ENCODE measurements at places on chromosomes 11 and 22.
A peak's percentile ranks its signal among the peaks of the same experiment; 100 is the strongest.

DNA sequence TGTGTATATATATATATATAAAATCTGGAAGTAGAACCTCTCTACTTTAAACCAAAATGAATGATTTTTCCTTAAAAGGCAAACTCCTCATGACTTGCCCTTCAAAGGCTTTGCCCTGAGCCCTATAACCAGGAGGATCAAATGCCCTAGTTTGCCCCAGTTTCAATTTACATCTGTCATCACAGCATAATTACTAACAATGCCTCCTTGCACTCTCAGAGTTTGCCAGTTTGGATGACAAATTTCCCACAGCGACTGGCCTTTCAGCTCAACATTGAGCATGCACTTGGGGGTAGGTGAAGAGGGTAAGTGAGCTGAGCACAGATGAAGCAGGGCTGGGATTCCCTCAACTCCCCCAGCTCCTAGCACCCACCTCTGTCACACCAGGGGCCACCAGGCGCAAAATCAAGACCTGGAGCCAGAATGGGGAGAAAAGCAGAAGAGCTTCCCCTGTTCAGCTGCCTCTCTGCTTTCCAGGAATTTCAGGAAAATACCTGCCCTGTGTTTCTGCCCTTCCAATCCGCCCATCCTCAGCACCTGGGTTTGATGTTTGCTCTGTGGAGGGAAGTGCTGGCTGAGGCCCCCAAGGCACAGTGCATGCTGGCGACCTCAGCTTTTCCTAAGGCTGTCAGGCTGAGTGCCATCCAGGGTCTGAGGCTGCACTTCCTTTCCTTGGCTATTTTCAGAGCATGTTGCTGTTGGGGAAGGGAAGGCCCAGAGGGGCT lies 67.5 kb downstream of the ADAMTS15 start:
- no peak for DNase-seq

DNA sequence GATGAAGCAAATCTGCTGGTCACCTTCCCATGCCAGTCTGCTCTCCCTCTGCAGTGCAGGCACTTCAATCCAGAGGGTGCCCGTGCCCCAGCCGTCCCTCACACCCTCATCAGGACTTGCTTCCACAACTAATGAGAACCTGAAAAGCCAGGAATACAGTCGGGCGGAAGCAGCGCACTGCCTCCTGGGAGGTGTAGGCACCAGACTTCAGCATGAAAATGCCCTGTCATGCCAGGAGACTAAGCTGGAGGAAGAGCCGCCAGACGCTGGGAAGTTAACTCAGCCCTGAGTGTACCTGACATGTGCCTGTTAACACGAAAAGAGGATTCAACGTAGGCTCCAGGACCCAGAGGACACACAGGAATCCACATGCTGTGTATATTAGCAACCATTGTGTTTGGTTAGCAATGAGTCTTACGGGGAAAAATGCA lies 40.1 kb upstream of the FLI1 start:
- DNase-seq, result peak; percentile 69

- DNase-seq, result no peak
These were observed 390.6 kb downstream of the SOX6 start for GRCh38 chr11:15965562-15966250.

DNA sequence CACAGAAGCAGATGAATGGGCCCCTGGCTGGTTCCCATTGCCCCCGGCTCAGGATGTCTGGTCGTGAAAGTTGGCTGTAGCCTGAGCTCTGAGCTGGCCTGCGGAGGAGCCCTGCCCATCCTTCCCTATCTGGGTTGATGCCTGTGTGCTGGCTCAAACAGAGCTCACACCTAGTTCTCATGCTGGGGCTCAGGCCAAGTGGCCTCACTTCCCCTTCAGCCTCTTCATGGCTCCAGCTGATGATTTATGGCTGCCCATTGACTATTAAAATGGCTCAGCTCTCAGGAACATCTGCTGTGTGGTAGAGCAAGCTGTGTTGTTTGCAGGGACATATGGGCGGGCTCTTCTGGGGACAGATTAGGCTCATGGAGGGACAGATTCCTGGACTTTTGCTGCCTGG lies 64.7 kb downstream of the ADAMTS15 start:
- DNase-seq, result no peak

- DNase-seq, result no peak
These were observed 595.0 kb downstream of the TBC1D22A start for GRCh38 chr22:47357493-47357892.

DNA sequence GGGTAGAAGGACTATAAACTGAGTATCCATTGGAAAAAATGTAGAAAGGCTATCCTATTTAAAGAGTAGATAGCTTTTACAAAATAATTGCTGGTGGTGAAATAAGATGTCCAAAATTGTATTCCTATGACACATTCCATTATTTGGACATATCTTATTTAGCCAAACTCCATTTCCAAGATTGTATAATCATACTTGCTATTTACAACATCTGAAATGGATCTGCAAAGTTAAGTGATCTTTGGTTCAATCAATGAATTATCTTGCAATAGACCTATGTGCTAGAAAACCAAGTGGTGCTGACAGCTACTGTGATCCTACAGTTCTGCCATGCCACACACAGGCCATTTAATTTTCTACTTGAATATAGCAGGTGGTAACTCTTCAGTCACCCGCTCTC lies 11.0 kb upstream of the BLID start:
- DNase-seq, result no peak

DNA sequence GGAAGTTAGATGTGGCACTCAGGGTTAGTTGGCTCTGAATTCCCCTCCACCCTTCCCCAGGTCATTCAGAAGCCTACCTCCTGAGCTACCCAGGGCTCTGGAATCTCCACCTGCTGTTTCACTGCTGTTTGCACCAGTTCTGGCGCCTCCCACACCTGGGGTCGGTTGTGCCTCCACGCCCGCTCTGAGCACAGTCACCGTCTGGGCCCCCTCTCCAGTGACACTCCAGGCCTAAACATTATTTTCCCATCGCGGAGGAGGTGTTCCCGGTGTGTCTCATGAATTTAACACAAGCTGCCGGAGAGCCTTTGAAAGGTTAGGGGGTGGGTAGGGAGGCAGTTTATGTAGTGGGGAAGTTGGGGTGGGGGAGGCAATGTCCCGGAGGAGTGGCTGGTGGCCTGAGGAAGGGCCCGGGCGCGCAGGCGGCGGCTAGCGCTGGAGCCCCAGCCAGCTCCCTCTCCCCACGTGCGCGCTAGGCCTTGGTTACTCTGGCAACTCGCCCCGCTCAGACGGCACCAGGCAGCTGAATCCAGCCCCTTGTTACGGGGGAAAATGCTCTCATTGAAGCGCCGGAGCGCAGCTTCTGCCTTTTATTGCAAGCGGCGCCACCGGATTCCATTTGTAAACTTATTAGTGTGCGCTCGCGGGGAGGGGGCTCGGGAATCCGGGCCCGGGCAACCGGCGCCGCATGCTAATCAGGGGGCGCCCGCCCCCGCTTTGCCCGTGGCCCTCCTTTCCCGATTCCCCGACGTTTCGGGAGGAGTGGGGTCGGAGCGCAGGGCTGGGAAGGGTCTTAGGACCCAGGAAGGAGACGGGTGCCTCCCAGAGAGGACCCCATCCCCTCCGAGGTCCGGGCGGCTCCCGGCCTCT lies 52.4 kb downstream of the GRIK4 start:
- peak; percentile 41 for DNase-seq

DNA sequence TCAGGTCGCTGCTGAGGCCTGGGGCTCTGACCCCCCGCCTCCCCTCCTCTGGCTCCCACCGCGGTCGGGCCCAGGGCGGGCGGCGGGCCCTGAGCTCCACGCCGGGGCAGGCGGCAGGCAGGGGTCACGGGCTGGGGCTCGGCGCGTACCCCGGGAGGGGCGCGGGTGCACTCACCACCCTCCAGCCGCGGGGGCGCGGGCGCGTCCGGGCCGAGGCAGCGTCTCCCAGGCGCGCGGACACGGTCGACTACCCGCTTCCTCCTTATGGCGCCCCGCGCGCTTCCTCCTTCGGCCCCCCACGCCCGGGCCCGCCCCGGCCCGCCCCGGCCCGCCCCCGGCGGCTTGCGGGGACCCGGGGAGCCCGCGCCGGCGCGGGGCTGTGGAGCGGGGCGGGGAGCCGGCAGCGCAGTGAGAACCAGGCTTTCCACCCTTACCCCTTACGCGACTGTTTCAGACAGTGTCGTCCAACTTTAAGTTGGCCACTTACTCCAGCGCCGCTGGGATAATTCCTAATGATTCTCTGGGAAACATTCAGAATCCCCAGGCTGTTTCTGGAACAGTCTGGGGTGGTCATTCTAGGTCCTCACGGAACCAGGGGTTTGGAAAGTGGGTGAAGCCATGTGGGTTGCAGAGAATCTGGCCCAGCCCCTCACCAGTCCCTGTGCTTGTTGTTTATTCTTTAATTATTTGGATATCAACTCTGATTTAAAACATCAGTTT lies at the start of gene BID:
Gene BID, minus strand, starts transcription at position 264 of the 720 bp plus-strand sequence. CDS start 24,353 bp downstream, outside the sequence.
- no peak for DNase-seq
